ENCODE measurements at places on chromosomes 16 and 17. TPM values are rescaled to one million over a fixed set of nuclear protein-coding genes. Genes with fewer than 3 reads are reported as not detected.

The HOXB5 gene
- not detected for polyA plus RNA-seq

The IRF8 gene
- 2.1 TPM for polyA plus RNA-seq

The NPIPA2 gene
- polyA plus RNA-seq = not detected

The TBC1D3H gene
- polyA plus RNA-seq = not detected

The TBC1D3K gene
- not detected for polyA plus RNA-seq

The HOXB3 gene
- 0.10 TPM for polyA plus RNA-seq

The APOBR gene
- polyA plus RNA-seq = 4.9 TPM

The CAVIN1 gene
- polyA plus RNA-seq = not detected

The WNK4 gene
- polyA plus RNA-seq = not detected

The GRB2 gene
- 158 TPM for polyA plus RNA-seq

The SALL1 gene
- not detected for polyA plus RNA-seq

DNA sequence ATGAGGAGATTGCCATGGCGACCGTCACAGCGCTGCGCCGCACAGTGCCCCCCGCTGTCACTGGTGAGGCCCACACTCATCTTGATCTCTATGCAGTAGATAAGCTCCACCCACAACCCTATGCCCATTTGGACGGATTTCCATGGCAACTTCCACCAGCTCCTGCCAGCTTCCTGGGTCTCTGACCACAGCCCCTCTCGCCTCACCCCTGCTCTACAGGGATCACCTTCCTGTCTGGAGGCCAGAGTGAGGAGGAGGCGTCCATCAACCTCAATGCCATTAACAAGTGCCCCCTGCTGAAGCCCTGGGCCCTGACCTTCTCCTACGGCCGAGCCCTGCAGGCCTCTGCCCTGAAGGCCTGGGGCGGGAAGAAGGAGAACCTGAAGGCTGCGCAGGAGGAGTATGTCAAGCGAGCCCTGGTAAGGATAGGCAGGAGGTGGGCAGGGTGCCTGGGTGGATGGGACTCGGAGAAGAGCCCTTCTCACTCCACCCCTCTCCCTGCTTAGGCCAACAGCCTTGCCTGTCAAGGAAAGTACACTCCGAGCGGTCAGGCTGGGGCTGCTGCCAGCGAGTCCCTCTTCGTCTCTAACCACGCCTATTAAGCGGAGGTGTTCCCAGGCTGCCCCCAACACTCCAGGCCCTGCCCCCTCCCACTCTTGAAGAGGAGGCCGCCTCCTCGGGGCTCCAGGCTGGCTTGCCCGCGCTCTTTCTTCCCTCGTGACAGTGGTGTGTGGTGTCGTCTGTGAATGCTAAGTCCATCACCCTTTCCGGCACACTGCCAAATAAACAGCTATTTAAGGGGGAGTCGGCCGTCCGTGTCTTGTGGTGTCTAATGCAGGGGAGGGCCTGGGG lies 4.3 kb downstream of the ALDOA start:
- DNase-seq = no peak

DNA sequence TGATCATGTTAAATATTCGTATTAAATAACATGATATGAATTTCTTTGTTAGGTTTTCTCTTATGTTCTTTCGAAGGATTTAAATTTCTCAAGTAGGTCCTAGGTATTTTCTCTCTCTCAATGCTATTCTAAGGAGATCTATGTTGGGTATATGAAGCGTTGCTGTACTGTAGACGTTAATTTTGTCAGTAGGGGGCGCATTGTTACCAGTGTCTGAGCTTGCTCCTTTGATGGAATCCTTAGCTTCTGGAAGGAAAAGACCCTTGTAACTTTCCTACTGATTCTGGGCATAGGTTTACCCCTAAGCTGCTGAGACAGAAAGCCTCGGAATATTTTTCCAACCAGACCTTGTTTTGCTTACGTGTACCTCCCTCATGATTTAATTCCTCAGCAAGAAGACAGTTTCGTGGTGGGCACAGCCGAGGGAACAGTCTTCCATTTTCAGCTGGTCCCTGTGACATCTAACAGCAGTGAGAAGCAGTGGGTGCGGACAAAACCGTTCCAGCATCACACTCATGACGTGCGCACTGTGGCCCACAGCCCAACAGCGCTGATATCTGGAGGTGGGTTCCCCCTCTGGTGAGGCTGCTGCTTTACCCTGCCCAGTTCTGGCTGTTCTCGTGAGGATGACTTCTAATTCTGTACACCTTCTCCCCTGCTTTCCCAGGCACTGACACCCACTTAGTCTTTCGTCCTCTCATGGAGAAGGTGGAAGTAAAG lies 17.9 kb downstream of the UTP4 start:
- peak; percentile 29 for DNase-seq

GRCh38 chr16:16141784-16142396 lies 81.4 kb downstream of the ABCC6 start:
- no peak for DNase-seq

GRCh38 chr17:49554694-49555494 lies 20.8 kb upstream of the NXPH3 start:
- DNase-seq = no peak

GRCh38 chr17:62188713-62189112 lies 123.6 kb upstream of the MED13 start:
- DNase-seq = no peak

DNA sequence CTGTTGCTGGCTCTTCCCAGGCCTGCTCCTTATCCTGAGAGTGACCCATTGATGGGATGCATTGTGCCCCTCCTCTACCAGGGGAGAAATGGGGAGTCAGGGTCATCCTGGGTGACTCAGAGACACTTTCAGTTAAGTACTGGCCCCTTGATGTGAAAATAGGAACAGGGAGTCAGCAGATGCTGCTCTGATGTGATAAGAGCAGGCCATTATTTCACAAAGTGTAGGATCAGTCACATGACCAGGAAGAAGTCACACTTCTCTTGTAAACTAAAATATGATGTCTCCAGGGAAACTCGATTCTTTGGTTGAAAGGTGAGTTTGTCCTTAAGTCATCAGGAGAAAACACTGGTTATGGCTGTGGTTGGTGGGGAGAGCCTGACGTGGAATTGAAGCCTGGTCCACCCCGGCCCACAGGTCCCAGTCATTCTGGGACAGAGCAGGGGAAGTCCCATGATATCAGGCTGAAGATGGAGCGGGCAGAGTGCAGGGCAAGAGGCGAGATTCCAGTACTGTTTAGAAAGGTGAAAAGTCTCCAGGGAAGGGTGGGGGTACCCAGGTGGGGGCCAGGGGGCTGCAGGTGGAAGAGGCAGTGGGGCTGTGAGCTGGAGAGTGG lies 88.6 kb upstream of the NLRP1 start:
- no peak for DNase-seq

- no peak for DNase-seq
Observed at GRCh38 chr17:518047-518735, 165.6 kb upstream of the RPH3AL start.

GRCh38 chr17:67620636-67621035 lies 97.1 kb upstream of the NOL11 start:
- DNase-seq = no peak

GRCh38 chr16:58426966-58427365 lies 34.7 kb downstream of the GINS3 start:
- DNase-seq = no peak

- no peak for DNase-seq
Observed at GRCh38 chr17:75262112-75262606, 480 bp downstream of the MRPS7 start.

DNA sequence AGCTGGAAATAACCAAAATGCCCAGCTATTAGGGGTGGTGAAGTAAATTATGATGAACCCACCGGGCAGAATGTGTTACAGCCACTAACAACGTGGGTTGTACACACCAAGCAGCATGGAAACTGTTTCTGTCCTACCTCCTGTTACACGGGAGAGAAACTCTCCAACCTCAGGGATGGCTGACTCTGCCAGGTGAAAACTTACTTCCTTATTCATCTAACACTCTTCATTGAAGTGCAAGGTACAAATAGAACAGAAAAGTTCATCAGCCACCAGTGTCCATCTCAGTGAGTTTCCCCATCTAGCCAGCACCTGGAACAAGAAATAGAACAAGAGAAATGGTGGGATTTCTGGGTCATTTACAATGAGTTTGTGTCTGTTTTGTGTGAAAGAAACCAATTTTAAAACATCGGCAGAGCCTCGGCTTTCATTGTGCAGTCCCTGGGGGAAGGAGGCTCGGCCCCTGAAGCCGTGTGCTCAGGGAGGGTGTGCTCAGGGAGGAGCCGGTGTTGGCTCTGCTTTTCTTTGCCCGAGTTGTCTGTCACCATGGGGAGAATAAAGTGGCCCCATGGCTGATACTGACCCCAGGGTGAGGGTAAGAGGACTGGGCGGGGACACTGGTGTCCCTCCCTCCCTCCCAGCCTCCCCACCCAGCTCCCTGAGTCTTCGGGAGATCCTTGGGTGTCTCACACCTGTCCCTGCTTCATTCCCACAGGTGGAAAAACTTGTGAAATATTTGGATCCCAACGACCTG lies 39.8 kb downstream of the RAB11FIP4 start:
- DNase-seq = no peak

- DNase-seq = no peak
Observed at GRCh38 chr16:71257768-71258167, 27.2 kb upstream of the HYDIN start.

Data from CD8-positive, alpha-beta memory T cell (primary cell).